ENCODE measurements at places on chromosomes 1 and 21. TPM values are rescaled to one million over a fixed set of nuclear protein-coding genes. Genes with fewer than 3 reads are reported as not detected.
A peak's percentile ranks its signal among the peaks of the same experiment; 100 is the strongest.

Gene SERPINC1
- total RNA-seq: not detected

Gene MYCL
- total RNA-seq: 2.1 TPM

Gene KLHDC7A
- total RNA-seq: not detected

DNA sequence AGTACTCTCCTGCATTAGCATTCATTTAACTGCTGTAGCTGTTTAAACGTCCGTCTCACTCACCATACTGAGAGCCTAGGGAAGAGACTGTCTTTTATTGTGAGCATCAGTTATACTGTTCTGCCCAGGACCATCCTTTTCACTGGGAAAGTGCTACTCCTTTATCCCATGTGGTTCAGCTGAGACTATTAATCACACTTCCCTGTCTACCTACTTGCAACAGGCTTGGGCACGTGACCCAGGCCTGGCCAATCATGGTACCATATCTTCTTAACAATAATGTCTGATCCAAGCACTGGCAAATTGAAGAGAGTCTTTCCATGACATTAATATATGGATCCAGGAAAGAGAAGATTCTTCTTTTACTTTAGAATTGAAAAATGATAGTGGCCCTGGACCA is 108.1 kb downstream of the TM2D1 start:
- DNase-seq: no peak

DNA sequence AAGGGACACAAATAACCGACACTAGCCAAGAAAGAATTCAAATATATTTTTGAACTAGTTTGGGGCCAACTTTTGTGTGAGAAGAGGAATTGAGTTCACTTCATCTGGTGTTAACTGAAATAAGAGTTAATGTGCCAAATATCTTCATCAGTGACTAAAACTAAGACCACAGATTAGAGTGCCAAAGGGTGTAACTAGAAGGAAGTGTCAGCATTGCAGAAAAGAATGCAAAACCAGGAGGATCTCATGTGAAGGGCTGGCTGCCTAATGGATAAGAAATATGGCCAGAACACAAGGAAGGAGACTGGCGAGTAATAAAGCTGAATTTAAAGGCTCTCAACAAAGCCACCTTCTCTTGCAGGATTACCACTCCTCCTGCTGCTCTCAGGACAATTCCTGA is 61.8 kb upstream of the LRRC8D start:
- DNase-seq: no peak

- no peak for DNase-seq
Observed at GRCh38 chr1:155242805-155243358, 12.4 kb downstream of the ENTREP3 start.

DNA sequence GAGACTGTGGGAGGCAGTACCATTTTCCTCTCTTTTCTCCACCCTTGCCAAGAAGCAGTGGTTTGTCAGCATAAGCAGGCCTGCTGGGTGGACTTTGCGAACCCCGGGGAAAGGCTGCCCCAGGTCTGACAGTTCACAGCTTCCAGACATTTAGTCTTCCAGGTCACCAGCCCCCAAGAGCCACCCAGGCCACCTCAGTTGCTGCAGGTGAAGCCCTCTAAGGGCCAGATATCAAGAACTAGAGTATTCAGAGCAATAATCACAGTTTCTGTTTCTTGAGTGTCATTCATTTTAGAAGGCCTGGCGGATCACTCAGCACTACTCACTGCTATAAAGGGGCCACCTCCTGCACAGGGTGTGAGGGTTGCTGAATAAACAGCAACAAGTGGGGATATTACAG is 9.5 kb upstream of the ADORA3 start:
- DNase-seq: no peak

GRCh38 chr1:32276032-32276782 is 15.7 kb upstream of the HDAC1 start:
- DNase-seq: no peak

GRCh38 chr1:25707280-25708016 is 90.9 kb downstream of the MAN1C1 start:
- no peak for DNase-seq

DNA sequence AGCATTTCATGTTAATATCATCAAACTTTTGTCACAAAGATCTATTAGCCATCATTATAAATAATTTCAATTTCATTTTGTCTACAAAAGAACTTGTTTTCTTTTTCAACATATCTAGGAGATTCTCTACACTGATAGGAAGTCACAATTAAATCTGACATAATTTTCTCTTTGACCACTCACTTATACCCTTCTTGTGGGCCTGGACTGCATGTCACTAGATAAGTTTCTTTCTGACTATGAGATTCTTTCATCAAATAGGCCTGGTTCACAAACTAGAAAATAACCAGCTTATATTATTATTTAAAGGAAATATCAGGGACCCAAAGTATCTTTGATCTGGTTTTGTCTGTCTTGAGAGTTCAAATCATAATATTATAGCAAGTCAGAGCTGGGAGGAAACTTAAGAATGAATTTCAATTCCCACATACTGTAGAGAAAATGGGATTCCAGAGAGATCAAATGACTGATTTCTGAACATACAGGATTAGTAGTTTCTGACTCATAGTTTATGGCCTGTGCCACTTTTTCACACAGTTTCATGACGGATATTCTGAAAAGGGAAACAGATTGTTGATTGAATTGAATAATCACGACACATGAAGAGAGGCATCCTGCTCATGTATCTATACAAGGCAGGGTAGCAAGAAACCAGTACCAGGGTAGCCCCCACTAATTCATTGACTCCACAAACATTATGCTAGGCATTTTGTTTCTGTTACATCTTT is 355.8 kb downstream of the GPATCH2 start:
- peak; percentile 10 for DNase-seq

GRCh38 chr1:178055093-178055492 is 38.8 kb upstream of the RASAL2 start:
- DNase-seq: no peak

- no peak for DNase-seq
Observed at GRCh38 chr1:158830904-158831507, at the start of gene MNDA. Gene MNDA (plus strand): TSS chr1:158831351. CDS start chr1:158842154, 10,803 bp downstream.

GRCh38 chr1:159459551-159459950 is 20.0 kb downstream of the OR10J1 start:
- no peak for DNase-seq

- DNase-seq: no peak
Observed at GRCh38 chr1:87129606-87130005, 199.1 kb upstream of the LMO4 start.

GRCh38 chr1:220879076-220879508 is at the start of gene HLX:
Gene HLX (plus strand): TSS chr1:220879443. CDS start chr1:220879858, 415 bp downstream.
- DNase-seq: peak; percentile 75

GRCh38 chr1:97791251-97791650 is 129.6 kb downstream of the DPYD start:
- DNase-seq: no peak

DNA sequence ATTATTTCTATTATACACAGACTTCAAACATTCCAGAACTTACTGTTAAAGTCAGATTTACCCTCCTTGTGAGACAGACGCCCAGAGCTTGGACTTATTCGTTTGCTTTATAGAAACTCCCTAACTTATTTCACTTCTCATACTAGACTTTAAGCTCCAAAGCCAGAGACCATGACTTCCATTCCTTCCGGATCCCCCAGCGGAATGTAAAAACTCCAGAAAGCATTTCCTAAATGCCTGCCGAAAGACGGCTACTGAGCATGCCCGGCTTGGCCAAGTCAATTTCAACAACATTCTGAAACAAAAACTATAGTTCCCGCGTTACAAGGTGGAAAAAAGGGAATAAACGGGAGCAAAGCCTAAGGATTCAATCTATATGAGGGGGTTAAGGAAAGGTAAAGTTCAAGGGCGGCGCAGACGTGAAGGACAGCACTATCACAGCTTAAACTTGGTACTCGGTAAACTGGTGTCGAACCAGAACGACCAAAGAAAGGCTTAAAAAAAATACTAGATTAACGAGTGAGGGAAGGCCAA is 1.1 kb downstream of the USP48 start:
- peak; percentile 43 for DNase-seq

DNA sequence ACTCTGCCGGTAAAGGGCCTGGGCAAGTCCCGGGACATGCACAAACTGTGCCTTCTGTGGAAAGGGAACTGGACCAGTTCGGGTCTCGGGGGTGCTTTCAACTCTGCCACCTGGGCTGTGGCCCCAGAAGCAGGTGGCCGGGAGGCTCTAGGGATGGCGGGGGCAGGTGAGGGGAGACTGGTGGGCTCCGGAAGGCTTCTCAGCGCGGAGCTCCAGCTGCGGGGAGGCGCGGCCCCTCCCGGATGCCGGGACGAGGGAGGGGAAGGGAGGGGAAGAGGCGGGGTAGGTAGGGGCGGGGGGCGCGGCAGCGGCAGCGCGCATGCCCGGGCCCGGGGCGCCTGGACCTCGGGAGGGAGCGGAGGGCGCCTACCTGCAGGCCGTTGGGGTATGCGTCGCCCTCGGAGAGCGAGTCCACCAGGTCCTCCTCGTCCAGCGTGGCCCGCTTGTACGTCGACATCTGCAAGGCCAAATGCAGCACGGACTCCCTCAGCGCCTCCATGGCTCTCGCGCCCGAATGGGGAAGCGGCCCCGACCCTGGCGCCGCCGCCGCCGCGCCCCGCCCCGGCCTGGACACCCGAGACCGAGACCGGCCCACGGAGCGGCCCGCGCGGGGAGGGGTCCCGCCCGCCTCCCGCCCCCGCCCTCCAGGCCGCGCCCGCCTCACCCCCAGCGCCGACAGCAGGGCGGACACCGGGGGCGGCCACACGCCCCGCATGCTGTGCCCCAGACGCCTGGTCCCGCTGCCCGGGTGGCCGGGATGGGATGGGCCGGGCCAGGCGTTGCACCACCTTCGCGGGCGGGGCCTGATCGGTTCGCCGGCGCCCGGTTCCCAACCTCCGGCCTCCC is at the start of gene ECE1:
ECE1 (minus strand) TSS at position 764 of the 846 bp plus-strand sequence; CDS start at position 715, 49 bp downstream.
- DNase-seq: peak; percentile 37

All from A673 (cell line).